ENCODE measurements at places on chromosomes 2 and 18. TPM values are rescaled to one million over a fixed set of nuclear protein-coding genes. Genes with fewer than 3 reads are reported as not detected.

CYP27C1 gene
- total RNA-seq: not detected

ERMN gene
- not detected for total RNA-seq

TWIST2 gene
- not detected for total RNA-seq

CD8A gene
- 0.07 TPM for total RNA-seq

NR4A2 gene
- 5.6 TPM for total RNA-seq

KYNU gene
- 5.4 TPM for total RNA-seq

MCM6 gene
- 105 TPM for total RNA-seq

ARHGAP28 gene
- 5.2 TPM for total RNA-seq

PAX3 gene
- not detected for total RNA-seq

DSC1 gene
- not detected for total RNA-seq

MBP gene
- 0.34 TPM for total RNA-seq

LIMS3 gene
- total RNA-seq: 0.74 TPM

LYG1 gene
- total RNA-seq: 1.3 TPM

C18orf54 gene
- total RNA-seq: 8.7 TPM

TPO gene
- not detected for total RNA-seq

C1GALT1C1L gene
- total RNA-seq: 1.5 TPM

POMC gene
- not detected for total RNA-seq

CHRNG gene
- not detected for total RNA-seq

RFTN2 gene
- not detected for total RNA-seq

DNA sequence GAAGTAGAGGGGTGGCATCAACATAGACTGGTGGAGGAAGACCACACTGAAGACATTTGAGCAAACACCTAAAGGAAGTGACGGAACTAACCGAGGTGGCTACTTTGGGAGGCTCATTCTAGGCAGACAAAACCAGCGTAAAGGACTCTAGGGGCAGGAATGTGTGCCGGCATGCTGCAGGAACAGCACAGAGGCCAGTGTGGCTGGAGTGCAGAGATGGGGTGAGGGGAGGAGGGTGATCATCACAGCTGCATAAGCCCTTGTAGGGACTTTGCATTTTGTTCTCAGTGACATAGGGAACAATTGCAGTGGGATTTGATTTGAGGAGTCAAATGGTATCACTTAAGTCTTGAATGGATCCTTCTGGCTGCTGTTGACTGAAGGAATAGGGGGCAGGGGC is 253.5 kb downstream of the NCKAP5 start:
- H3K27me3 ChIP-seq: no peaks in the 10 kb centered on the region
- no peak overlapping the region for H3K27ac ChIP-seq
- H3K36me3 ChIP-seq: no peaks in the 10 kb centered on the region
- H3K4me3 ChIP-seq: no peak overlapping the region

DNA sequence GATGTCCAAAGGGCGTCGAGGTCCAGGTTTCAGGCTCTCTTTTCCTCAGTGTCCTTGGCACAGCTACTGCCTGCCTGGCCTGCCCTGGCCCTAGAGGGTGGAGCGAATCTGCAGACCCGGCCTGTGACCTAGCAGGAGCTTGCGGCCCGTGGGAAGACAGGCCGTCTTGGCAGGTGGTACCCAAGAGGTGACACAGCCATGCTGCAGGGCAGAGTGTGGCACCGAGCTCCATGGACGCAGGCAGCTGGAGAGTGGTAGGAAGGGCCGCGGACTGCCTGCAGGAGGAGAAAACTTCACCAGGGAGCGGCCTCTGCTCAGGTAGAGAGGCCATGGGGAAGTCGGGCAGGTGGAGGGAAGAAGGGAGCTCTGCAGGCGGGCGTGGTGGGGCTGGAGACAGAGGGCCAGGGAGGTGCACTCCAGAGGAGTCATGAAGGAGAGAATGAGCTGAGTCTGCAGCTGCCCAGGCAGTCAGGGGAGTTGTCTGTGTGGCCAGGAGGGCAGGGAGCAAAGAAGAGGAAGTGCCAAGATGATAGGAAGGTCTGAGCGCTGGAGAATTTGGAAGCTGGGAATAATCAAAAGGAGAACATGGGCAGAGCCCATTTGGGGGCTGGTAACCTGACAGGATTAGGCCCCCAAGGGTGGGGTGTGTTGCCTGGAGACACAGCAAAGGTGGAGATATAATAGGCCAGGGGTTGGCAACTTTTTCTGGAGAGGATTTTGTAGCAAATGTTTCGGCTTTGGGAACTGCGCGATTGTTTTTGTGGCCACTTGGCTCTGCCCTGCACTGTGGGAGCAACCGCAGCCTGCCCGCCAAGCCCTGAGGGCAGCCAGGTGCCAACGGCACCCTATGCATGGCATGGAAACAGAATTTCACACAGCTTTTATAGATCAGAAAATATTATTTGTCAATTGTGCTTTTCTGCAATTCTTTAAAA is 154.4 kb upstream of the PXDN start:
- no peaks in the 10 kb centered on the region for H3K4me1 ChIP-seq
- DNase-seq: no peak
- no peaks in the 10 kb centered on the region for H3K36me3 ChIP-seq
- H3K27me3 ChIP-seq: peaks cover 20% of the 10 kb centered on the region
- no peak overlapping the region for H3K4me3 ChIP-seq
- no peak overlapping the region for H3K27ac ChIP-seq

DNA sequence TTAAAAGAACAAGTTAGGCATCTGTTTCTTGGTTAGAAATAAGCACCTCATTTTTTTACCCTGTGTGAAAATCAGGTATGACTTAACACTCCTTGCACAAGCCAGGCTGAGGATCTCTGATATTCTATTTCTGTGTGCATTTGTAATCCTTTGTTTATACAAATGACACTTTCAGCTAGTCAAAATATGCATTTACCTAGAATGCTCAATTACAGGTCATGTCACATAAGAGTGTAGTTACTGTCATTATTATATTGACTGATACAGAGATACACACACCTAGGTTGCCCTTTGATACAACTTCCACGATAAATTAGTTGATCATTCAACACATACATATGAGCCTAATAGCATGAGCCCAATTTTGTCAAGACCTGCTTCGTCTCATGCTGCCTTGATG is 144.3 kb downstream of the CHST9 start:
- H3K27ac ChIP-seq: no peak overlapping the region
- DNase-seq: no peak
- no peaks in the 10 kb centered on the region for H3K4me1 ChIP-seq
- H3K27me3 ChIP-seq: no peaks in the 10 kb centered on the region
- H3K36me3 ChIP-seq: no peaks in the 10 kb centered on the region

DNA sequence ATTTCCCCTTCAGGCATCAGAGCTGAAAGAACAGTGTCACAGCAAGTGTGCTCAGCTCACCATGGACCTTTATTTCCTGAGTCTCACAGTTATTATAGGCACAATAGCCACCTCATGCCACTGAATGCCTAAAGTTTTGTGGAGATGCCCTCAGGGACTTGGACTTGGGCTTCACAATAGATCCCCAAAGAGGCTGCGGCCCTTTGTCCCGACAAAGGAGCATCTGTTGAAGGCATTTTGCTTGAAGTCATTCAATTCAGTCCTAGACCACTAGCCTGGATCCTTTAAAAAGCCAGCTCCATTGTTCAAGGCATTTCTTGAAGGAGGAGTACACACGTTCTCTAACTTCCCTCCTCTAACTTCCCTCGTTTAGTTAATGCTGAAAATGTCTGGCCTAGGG is 125.4 kb downstream of the DCC start:
- H3K27me3 ChIP-seq: no peaks in the 10 kb centered on the region
- no peaks in the 10 kb centered on the region for H3K36me3 ChIP-seq
- H3K27ac ChIP-seq: no peak overlapping the region
- H3K4me1 ChIP-seq: no peaks in the 10 kb centered on the region

GRCh38 chr2:109280804-109281203 is 151.8 kb downstream of the SH3RF3 start:
- H3K27ac ChIP-seq: no peak overlapping the region
- no peaks in the 10 kb centered on the region for H3K4me1 ChIP-seq
- no peak for DNase-seq
- H3K27me3 ChIP-seq: peaks cover 35% of the 10 kb centered on the region
- H3K4me3 ChIP-seq: no peak overlapping the region
- H3K36me3 ChIP-seq: no peaks in the 10 kb centered on the region

GRCh38 chr2:42566837-42567321 is 1.6 kb upstream of the MTA3 start:
- H3K4me1 ChIP-seq: peaks cover 6% of the 10 kb centered on the region
- no peaks in the 10 kb centered on the region for H3K36me3 ChIP-seq
- no peak overlapping the region for H3K27ac ChIP-seq
- H3K27me3 ChIP-seq: peaks cover 10% of the 10 kb centered on the region
- no peak for DNase-seq

GRCh38 chr2:236507393-236508085 is 62.1 kb upstream of the ACKR3 start:
- H3K27me3 ChIP-seq: peaks cover 8% of the 10 kb centered on the region
- no peaks in the 10 kb centered on the region for H3K36me3 ChIP-seq
- H3K4me3 ChIP-seq: no peak overlapping the region
- peak; percentile 8 for DNase-seq

- DNase-seq: no peak
- H3K27me3 ChIP-seq: no peaks in the 10 kb centered on the region
- H3K4me3 ChIP-seq: no peak overlapping the region
- no peaks in the 10 kb centered on the region for H3K4me1 ChIP-seq
- H3K27ac ChIP-seq: no peak overlapping the region
Observed at GRCh38 chr2:71664161-71664560, 210.8 kb downstream of the DYSF start.

GRCh38 chr2:100603948-100604633 is 41.3 kb downstream of the PDCL3 start:
- no peaks in the 10 kb centered on the region for H3K36me3 ChIP-seq
- no peak for DNase-seq
- H3K27ac ChIP-seq: no peak overlapping the region
- H3K27me3 ChIP-seq: peaks cover 46% of the 10 kb centered on the region
- no peak overlapping the region for H3K4me3 ChIP-seq
- no peaks in the 10 kb centered on the region for H3K4me1 ChIP-seq

DNA sequence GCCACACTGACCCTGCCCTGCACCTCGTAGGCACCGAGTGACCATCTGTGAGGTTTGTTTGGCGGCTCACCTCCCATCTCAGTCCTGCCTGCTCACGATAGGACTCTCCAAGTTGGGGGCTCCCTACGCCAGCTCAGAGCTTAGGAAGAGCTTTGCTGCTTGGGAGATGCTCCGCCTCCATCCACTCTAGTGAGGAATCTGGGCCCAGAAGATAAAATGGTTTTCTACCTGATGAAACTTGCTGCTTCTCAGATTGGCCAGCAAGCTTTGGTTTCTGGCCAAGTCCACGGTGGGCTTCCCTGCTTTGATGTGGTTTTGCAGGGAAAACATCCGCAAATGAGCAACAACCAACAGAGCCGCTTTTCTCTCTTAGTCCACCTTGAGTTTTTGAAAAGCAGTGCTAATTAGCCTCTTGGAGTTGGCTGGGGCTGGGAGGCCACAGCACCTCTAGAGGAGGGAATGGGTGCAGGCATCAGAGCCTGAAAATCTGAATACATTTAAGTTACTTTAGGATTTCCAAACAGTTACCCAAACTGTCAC is 42.2 kb downstream of the THNSL2 start:
- no peak overlapping the region for H3K27ac ChIP-seq
- H3K4me3 ChIP-seq: no peak overlapping the region
- no peaks in the 10 kb centered on the region for H3K4me1 ChIP-seq
- H3K27me3 ChIP-seq: peaks cover 19% of the 10 kb centered on the region
- no peaks in the 10 kb centered on the region for H3K36me3 ChIP-seq

DNA sequence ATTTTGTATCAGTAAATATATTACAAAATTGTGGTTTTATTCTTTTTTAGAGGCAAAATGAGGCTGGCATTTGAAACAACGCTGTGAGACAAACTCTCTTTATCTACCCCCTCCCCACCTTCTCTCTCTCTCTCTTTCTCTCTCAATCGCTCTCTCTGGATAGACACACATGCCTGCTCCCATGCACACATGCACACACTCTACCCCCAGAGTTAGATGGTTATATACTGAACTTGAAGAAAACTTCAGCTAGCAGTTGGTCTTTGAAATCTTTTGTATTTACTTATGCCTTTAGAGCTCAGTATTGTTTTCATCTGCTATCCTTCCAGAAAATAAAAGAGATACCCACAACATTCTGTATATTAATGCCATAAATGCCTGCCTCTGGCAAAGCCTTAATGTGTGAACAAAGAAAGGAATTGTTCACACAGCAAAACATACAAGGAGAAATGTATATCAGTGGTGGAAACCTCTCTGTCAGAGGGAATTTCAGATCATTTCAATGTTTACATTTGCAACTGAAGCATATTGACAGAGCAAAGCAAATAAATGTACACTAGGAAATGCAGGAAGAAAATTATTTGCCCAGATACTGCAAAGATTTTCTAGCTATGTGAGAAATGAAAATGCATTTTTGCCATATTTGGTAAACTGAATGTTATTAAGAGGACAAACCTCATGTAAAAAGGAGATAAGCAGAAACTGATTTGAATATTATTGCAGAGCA is 217.0 kb upstream of the UBE2E3 start:
- H3K27ac ChIP-seq: no peak overlapping the region
- H3K4me3 ChIP-seq: no peak overlapping the region
- no peaks in the 10 kb centered on the region for H3K4me1 ChIP-seq

GRCh38 chr2:26671691-26672090 is 20.8 kb upstream of the KCNK3 start:
- H3K27ac ChIP-seq: no peak overlapping the region
- H3K36me3 ChIP-seq: no peaks in the 10 kb centered on the region
- DNase-seq: no peak

DNA sequence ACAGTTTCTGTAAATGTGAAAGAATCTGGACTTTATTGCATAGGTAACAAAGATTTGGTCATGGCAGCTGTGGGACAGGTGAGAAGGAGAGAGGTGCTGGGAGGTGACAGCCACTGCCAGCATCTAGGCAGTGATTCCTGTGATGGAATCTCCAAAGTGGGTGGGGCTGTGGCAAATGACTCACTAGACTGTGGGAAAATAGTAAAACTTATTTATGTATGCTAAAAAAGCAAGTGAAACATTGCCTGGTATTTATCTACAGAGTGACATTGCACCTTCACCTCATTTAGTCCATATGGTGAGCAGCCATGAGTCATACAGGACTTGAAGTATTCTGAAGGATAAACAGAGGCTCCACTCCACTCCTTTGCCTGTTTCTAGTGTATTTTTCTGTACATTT is 145.3 kb upstream of the MEX3C start:
- no peaks in the 10 kb centered on the region for H3K36me3 ChIP-seq
- no peak overlapping the region for H3K4me3 ChIP-seq
- DNase-seq: no peak
- H3K4me1 ChIP-seq: no peaks in the 10 kb centered on the region

DNA sequence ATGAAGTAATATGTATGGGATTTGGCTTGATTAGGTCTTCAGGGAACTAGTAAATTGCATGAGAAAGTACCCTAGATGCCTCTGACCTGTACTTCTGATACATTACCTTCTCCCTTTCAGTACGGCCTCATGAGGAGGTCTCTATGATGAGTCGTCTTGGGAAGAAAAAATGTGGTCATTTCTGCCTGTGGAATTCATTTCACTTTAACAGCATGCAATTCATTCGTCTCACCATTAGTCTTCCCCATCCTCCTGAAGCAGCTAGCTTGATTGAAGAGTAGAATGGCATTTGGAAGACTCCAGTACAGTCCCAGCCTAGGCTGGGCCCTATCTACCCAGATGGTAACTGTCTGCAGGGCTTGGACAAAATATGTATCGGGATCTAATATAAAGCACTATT is 52.2 kb downstream of the TMX3 start:
- no peak overlapping the region for H3K4me3 ChIP-seq
- no peaks in the 10 kb centered on the region for H3K36me3 ChIP-seq
- H3K27me3 ChIP-seq: no peaks in the 10 kb centered on the region
- no peaks in the 10 kb centered on the region for H3K4me1 ChIP-seq
- no peak overlapping the region for H3K27ac ChIP-seq
- no peak for DNase-seq

- DNase-seq: no peak
- H3K27ac ChIP-seq: no peak overlapping the region
- no peaks in the 10 kb centered on the region for H3K4me1 ChIP-seq
- H3K27me3 ChIP-seq: peaks cover 5% of the 10 kb centered on the region
- no peak overlapping the region for H3K4me3 ChIP-seq
Observed at GRCh38 chr2:112156152-112156986, 18.2 kb downstream of the FBLN7 start.
